ENCODE measurements at places on chromosomes 12 and 14.

DNA sequence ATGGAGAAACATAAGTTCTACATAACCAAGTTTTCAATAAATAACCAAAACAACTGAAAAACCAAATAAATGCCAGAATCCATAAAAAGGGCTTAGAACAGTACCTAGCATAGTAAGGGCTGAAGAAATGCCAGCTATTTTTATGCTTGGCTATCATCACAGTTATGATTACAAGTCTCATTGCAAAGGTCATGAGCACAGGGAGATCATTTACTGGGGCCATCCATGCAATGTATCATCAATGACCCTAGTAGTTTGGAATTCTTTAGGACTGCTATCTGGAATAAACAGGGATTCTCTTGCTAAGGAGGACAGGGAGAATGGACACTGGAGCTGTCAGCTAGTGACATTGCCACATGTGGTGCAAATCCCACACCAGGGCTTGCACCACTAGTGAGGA lies 92.5 kb upstream of the NAP1L1 start:
- no peak for ATAC-seq

- ATAC-seq, result no peak
Measured at GRCh38 chr12:2194060-2194459, 141.3 kb downstream of the CACNA1C start.

DNA sequence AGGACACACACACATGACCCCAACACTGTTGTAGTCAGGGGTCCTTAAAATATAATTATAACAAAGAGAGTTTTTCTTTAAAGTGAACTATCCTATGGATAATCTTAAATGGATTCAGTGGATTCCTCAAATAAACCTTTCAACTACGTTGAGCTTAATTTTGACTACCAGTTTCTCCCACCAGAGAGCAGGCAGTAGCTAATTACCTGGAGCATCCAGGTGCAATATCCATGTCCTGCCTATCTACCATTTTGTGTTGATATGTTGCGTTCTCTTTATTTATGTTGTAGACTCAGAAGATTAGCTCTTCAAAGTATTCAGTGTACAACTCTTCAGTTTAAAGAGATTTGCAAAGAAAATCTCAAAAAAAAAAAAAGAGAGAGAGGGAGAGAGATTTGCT lies 127.2 kb upstream of the GZMB start:
- no peak for ATAC-seq

DNA sequence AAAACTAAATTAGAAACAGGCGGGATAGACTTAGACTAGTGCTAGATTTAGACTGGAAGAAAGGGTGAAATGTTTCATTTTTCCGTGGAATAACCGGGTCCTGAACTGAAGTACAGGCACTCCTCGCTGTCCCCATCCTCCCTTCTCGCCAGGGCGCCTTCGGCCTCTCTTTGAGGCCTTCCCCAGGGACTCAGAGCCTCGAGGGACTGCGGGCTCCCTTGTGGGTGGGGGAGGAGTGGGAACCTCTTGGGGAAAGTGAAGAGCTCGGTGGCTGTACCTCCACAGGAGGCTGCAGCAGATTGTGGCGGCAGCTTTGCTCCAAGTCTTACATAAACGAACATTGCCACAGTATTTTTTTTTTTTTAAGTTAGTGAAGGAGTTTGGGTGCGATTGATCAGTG lies 1988.8 kb upstream of the FLRT2 start:
- ATAC-seq, result no peak

- no peak for ATAC-seq
Measured at GRCh38 chr12:89084751-89085150, 267.6 kb downstream of the DUSP6 start.

- ATAC-seq, result peak; percentile 6
Measured at GRCh38 chr12:124296295-124296915, 1.5 kb downstream of the RFLNA start.

DNA sequence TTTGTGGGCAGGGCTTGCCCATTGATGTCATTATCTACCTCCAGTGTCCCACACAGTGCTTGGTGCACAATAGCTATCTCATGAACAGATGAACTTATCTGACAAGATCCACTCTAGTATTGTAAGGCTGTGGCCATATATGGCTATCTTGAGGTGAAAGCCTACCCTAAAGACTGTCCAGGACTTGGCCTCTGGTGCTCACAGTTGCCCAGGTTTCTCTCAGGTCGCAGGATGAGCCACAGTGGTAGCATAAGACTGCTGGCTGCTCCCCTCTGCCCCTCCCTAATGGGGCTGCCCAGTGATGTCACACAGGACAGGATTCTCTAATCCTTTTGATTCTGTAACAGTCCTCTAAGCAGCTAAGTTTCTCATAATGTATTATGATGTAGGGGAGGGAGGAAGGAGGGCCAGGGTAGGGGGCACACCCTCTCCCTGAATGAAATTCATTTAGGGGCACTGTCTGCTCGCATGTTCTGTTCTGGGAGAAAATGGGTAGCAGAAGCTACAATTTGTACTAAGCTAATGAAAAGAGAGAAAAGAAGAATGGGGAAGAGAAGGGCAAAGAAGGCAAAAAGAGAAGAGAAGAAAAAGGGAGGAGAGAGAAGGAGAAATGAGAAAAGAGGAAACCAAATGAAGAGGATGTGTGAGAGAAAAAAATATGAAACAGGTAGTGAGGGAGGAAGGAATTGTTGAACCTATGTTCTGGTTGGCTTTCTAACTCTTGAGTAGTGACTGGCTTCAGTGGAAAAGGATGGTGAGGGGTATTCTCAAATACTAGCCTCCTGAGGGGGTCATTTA lies 3.4 kb upstream of the PPM1A start:
- ATAC-seq, result no peak

DNA sequence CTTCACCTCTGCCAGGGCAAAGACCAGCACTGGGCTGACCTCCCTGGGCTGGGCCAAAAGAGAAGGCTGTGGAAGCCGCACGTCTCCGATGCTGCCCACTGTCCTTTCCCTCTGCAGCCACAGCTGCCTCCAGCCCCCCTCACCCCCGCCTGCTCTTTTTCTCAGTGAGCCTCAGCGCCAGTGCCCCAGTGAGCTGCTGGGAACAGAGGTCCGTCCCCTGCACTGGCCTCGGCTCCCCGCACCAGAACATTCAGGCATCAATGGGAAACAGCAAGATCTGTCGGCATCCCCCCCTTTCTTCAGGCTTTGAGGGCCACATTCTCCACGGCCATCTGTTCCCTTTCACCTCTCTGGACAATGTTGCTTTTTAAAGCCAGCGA lies 398.1 kb downstream of the ZFP36L1 start:
- ATAC-seq, result peak; percentile 48

Data from motor neuron (in vitro differentiated cells).